ENCODE measurements at places on chromosomes 3 and 15.
A peak's percentile ranks its signal among the peaks of the same experiment; 100 is the strongest.

- DNase-seq: peak; percentile 4
Observed at GRCh38 chr3:143360244-143360643, 240.7 kb downstream of the CHST2 start.

- DNase-seq: no peak
Observed at GRCh38 chr15:95405447-95405846, 925.1 kb upstream of the NR2F2 start.

- DNase-seq: no peak
Observed at GRCh38 chr3:127108796-127109195, 84.1 kb upstream of the PRR23E start.

- no peak for DNase-seq
Observed at GRCh38 chr3:42829083-42829627, 19.9 kb downstream of the ACKR2 start.

GRCh38 chr3:30471066-30471465 lies 135.3 kb upstream of the TGFBR2 start:
- DNase-seq: no peak

DNA sequence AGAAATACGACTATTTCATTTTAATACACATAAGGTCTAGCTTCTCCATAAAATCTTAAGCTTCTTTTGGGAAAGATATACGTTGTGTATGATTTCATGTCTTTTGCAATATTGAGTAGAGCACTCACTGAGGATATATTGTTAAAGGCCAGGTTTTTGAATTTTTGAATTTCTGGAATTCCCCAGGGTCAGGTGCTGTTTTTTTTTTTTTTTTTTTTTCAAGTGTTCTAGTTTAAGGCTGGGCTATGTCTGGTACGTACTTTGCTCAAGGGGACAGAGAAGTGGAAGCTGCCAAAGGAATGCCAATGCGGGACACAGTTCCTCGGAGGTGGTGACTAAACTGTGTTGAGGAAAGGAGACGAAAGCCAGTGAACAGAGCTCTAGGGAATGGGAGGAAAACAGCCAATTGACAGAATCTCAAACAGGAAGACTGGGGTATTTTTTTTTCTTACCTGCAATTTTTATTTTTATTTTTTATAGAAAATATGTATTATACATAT lies 510.5 kb upstream of the CBLB start:
- DNase-seq: no peak

- no peak for DNase-seq
Observed at GRCh38 chr3:113773381-113773780, 26.5 kb downstream of the ATP6V1A start.

DNA sequence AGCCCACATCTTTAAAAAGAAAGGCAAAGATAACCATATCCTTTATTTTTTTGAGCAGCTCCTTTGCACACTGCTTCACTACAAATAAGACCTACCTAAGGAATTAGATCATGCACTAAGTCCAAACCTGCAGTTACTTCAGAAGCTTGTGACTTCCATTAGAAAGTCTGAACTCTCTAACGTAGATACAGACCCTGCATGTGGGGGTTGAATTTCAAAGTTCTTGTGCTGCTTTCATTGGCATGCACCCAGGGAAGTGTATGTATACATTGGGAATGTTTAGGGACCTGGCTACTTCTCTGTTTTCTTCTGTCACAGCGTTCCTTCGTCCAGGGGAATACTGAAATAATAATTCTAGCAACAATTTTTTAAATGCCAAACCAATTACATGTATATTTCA lies 185.2 kb upstream of the IL12A start:
- DNase-seq: no peak

GRCh38 chr3:114378760-114379159 lies 84.9 kb downstream of the TIGIT start:
- no peak for DNase-seq

DNA sequence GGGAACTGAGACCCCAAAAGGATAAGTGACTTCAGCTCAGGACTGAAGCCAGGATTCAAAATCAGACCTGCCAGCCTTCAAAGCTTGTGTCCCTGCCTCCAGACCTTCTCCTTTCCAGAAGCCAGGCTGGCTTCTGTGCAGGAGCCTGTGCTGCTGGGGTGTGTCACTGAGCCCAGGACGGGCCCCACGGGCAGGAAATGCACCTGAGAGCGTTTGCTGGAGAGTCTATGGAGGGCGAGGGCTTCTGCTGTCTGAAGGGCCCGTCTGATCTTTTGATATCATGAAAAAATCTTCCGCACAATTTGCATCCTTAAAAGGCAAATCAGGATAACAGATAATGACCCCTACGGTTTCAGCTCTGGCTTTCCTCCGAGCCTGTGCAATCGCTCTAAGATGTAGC lies 125.4 kb downstream of the FAM43A start:
- DNase-seq: no peak

DNA sequence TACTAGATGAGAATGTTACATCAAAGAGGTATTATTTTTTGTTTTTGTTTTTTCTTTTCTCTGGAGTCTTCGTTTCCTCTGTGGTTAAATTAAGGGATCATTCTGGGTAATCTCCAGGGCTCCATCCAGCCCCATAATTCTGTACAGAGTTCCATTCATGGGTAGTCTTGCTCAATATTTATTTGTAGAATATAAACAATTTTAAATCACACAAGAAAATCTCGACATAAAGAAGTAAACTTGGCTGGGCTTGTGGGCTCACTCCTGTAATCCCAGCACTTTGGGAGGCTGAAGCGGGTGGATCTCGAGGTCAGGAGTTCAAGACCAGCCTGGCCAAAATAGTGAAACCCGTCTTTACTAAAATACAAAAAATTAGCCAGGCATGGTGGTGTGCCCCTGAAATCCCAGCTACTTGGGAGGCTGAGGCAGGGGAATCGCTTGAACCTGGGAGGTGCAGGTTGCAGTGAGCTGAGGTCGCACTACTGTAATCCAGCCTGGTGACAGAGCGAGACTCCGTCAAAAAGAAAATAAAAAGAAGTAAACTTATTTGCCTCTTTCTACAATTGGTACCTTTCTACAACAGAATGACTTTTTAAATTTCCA lies 166.8 kb upstream of the TGFBR2 start:
- no peak for DNase-seq

GRCh38 chr3:70309591-70309990 lies 2.8 kb downstream of the MDFIC2 start:
- DNase-seq: no peak

DNA sequence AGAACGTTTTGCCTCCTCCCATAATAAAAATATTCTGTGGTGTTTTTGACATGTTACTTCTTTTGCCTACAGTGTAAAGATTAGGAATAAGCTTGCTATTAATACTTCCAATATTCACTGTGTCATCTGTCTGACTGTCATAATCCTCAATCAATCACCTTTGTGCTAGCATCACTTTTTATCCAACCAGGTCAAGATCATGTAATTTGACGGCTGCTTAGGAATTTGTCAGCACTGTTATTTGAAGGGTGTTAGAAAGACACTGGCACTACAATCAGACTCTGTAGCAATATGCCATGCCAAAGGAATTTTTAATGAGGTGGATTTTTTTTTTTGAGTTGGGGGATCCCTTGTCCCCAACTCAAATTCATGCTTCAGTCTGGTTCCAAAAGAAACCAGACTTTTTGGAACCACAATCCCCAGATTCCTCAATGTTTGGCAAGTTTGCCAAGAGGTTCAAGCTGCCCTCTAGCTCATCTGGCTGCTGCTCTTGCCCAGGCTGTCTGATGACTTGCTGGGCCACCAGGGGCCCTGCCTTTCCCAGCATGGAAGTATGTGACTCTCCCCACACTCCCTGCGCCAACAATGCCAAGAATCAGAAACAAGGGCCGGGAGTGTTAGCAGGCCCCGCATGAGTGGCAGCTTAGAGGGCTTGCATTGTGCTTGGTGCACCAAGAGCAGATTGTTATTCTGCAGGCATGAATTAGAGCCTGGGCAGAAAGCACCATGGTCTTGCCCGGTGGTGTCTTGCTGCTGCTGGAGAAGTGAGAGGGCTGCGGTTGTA lies 58.6 kb upstream of the TSC22D2 start:
- peak; percentile 88 for DNase-seq

All from hippocampal formation (tissue), 2 donors.